ENCODE measurements at places on chromosomes 2 and 18.
A peak's percentile ranks its signal among the peaks of the same experiment; 100 is the strongest.

DNA sequence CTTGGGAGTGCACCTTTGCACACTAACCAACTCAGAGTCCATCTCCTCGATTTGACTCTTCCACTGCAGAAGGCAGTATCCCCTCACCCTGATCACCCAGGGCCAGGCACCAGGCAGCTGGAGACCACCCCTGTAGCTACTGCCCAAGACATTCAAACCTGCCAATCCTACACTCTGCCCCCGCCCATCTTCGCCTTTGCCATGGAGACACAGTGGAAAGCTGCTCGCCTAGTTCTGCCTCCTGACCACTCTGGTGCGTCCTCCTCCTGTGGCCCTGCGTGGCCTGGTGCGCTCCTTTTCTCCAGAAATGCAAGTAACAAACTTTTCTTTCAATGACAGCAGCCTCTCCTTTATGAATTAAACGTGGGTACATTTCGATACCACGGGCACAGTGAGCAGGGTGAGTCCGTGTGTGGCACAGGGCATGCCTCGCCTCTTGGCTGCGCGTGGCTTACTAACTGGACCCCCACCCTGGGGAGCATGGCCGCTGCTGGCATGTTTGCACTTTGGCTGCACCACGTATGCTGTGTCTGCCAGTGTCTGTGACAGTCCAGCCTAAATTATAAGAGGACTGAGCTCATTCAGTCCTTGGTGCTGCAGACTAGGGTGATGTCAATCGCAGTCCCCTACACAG is 47.6 kb downstream of the LONRF2 start:
- no peak for DNase-seq

- DNase-seq: no peak
Observed at GRCh38 chr2:144443837-144444817, 75.8 kb downstream of the ZEB2 start.

- no peak for DNase-seq
Observed at GRCh38 chr18:63208676-63209075, 110.9 kb downstream of the BCL2 start.

- no peak for DNase-seq
Observed at GRCh38 chr18:21632393-21632792, 20.3 kb downstream of the SNRPD1 start.

- DNase-seq: peak; percentile 67
Observed at GRCh38 chr2:80073134-80073561, 231.4 kb downstream of the LRRTM1 start.

DNA sequence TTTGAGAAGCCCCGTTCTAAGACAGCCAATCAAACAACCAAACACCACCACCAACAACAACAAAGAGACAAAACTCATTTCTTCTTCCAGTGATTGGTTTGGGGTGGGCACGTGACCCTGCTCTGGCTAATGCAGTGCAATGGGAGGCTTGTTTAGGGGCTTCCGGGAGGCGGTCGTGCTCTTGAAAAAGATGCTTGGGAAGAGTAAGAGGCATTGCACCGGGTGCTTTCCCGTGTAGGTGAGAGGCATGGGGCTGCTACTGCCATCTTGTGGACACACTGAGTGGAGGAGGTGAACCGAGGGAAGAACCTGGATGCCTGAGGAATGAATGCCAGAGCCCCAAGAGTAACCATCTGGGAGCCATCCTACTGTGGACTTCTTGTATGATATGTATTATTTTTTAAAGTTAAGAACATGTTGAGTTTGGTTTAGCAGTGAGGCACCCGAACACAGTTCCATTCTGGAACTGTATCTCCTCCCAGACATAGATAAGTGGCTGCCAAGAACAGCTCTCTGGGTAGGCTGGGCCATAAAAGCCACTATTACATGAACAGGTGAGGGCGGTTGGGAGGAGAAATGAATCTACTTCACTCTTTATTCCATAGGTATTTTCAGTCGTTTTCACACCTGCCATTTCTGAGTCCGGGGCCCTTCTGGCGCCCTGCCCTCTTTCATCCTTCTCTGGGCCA is 19.1 kb upstream of the ARHGAP25 start:
- peak; percentile 60 for DNase-seq

DNA sequence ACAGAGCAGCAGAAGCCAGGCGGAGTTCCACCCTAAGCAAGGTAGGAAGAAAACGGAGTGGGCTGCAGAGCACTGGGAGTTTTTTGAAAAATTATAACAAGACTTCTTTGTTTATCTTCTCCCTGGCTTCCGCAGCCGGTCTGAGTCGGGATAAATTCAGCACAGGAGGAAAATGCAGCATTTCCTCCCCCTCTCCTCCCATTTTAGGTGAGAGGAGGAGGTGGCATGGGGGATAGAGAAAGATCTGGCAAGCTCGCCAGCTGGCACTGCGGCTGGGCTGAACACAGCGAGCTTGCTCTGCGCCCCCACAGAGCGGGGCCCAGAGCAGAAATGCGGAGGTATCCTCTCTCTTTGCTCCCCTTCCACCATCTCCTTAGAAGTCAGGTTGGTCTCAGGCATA is 17.7 kb upstream of the CHRNA1 start:
- no peak for DNase-seq

DNA sequence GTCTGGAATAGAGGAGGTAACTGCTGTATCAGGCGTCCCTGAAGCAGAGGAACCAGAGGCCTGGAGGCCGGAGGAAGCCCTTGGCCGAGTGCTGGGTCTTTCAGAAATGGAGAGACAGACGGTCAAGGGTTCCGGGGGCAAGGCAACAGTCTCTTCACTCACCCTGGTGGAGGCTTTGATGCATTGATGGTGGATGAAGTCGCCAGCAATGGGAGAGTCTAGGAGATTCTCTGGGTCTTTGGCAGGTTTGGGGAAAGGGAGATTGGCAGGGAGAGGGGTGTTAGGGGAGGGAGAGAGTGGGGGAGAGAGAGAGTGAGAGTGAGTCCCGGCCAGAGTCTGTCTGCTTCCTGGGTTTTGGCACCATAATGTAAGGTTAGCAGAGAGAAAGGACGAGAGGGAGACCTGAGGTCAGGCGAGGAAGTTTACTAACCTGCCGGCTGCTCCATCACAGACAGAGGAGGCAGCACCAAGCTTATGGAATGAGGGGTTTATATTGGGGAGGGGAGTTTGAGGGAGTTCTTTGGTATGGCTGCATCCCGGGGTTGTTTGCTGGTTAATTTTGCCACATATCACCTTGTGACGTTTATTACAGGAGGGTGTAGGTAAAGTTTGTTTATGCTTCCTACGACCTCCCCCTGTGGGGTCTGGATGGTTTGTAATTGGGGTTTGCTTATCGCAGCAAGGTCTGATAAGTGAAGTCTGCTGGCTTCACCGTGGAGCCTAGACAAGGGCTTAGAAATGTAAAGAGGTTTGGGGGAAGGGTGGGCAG is 19.6 kb downstream of the COMMD1 start:
- DNase-seq: no peak
